ENCODE measurements at places on chromosomes 12 and 14. TPM values are rescaled to one million over a fixed set of nuclear protein-coding genes. Genes with fewer than 3 reads are reported as not detected.

Gene AKAP5
- 6.1 TPM for total RNA-seq

DNA sequence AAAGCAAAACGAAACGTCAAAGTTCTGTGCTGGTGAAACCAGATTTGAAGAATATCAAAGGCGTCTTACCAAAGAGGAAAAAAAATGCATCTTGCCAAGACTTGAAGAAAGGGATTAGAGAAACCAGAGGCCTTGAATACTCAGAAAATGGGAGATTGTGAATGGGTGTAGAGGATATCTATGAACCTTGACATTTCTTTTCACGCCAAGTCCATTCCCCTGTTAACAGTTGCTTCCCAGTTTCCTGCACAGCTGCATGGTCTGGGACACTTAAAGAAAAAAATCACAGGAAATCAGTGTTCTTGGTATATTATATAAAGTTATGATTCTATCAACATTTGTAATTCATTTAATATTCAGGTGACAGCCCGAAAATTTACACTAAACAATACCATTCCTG is 1.4 kb upstream of the GTF2A1 start:
- H3K36me3 ChIP-seq: peaks cover 4% of the 10 kb centered on the region
- H3K4me1 ChIP-seq: peaks cover 14% of the 10 kb centered on the region
- DNase-seq: no peak
- H3K27me3 ChIP-seq: peaks cover 24% of the 10 kb centered on the region
- H3K4me3 ChIP-seq: peak overlapping the region; percentile 92

GRCh38 chr12:79871621-79872020 is 63.3 kb downstream of the PPP1R12A start:
- H3K27me3 ChIP-seq: no peaks in the 10 kb centered on the region
- peak overlapping the region; percentile 91 for H3K27ac ChIP-seq
- peaks cover 15% of the 10 kb centered on the region for H3K36me3 ChIP-seq
- H3K4me1 ChIP-seq: peaks cover 64% of the 10 kb centered on the region
- DNase-seq: no peak

DNA sequence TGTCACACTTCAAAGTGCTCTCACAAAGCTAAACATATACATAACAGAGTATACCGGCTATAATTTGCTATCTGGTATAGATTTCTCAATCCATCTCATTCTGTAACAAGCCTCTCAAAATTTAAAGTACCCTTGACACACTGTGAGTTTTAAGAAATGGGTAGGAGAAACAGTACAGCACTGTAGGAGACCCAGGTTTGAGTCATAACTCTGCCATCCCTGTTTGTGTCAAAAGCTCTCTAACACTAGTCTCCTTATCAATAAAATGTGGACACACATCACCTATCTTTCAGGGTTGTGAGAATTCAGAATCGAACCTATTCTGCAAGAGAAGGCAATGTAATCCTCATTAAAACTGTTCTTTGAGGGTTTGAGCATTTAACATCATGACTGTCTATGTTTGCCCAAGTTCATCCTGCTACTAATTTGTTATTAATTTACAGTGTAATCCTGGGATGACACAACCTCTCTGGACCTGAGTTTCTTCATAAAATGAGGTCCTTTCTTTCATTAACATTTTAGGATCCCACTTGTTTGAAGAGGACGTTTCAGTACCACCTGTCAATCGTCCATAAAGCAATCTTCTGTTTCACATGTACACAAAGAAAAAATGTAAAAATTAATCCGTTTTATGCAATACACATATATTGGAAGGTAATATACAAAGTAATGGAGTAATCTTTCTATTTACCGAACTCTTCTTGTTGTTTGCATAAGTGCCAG is 12.1 kb downstream of the SPTSSA start:
- H3K4me1 ChIP-seq: no peaks in the 10 kb centered on the region
- peaks cover 1% of the 10 kb centered on the region for H3K27me3 ChIP-seq
- no peak overlapping the region for H3K27ac ChIP-seq

DNA sequence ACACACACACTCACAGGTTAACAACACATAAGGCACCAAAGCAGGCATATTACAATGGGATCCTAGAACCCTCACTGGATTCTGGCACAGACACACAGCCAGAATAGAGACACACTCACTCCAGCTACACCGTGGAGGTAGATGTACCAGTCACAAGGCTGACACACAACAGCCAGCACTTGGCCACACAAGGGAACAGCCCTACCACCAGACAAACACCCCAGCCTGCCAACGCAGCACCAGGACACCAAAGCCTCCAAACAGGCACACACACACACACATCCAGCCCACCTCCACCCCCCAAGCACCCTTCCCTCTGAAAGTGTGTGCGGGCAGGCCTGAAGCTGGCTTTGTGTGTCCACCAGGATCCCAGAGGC is 10.9 kb upstream of the ITGB7 start:
- H3K27me3 ChIP-seq: peaks cover 24% of the 10 kb centered on the region
- no peak for DNase-seq
- H3K36me3 ChIP-seq: peaks cover 4% of the 10 kb centered on the region
- H3K4me3 ChIP-seq: peak overlapping the region; percentile 29

Gene LRFN5
- 13.3 TPM for total RNA-seq

Gene DEPDC4
- 0.82 TPM for total RNA-seq

Gene CELA1
- total RNA-seq: not detected

DNA sequence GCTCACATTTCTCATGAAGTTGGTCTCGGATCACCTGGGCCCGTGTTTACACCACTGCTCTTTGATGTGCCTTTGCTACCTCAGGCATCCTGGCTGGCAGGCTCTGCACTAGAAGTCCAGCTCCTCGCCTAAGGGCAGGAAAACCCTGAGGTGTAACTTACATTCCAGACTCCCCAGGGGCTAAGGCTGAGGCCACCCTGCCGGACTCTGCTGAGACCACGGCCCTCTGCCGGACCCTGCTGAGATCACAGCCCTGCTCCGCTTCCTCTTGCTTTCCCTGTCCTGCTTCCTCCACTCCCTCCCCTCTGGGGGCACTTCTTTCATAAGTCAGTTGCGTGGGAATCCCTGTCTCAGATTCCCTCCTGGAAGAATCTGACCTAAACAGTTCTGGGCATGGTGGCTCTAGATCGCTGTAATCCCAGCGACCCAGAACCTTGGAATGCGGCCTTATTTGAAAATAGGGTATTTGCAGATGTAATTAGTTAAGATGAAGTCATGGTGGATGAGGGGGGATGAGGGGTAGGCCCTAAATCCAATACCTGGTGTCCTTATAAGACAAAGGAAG is 17.2 kb downstream of the RILPL1 start:
- peaks cover 8% of the 10 kb centered on the region for H3K4me1 ChIP-seq
- peak overlapping the region; percentile 43 for H3K27ac ChIP-seq
- peak; percentile 59 for DNase-seq
- peaks cover 41% of the 10 kb centered on the region for H3K36me3 ChIP-seq

DNA sequence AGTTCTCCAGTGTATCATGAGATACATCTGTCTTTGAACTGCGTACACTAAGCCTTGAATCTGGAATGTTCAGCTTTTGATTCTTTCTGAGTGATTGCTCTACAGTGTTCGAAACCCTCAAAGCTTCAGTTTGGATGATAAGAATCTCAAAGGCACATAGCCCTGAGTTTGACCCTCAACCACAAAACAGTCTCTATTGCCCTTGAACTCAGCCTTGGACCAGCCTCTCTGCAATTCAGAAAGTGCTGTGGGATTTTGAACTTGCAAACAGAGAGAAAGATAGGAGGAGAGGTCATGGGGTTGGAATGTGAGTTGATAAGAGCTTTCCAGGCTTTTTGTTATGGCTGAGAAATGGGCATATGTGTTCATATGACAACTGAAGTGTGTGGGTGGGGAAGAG is 100.3 kb downstream of the MYRFL start:
- H3K27me3 ChIP-seq: peaks cover 3% of the 10 kb centered on the region
- no peak for DNase-seq
- peaks cover 27% of the 10 kb centered on the region for H3K4me1 ChIP-seq
- no peak overlapping the region for H3K27ac ChIP-seq
- H3K4me3 ChIP-seq: no peak overlapping the region

Gene SPX
- total RNA-seq: 0.18 TPM

GRCh38 chr14:104576232-104576969 is 3.2 kb upstream of the C14orf180 start:
- DNase-seq: no peak
- H3K4me1 ChIP-seq: no peaks in the 10 kb centered on the region
- H3K4me3 ChIP-seq: no peak overlapping the region
- no peaks in the 10 kb centered on the region for H3K36me3 ChIP-seq

- no peak for DNase-seq
- no peak overlapping the region for H3K27ac ChIP-seq
- H3K27me3 ChIP-seq: no peaks in the 10 kb centered on the region
Observed at GRCh38 chr12:30537228-30537627, 158.4 kb downstream of the IPO8 start.

- H3K4me3 ChIP-seq: no peak overlapping the region
- no peaks in the 10 kb centered on the region for H3K36me3 ChIP-seq
- peaks cover 2% of the 10 kb centered on the region for H3K27me3 ChIP-seq
- H3K27ac ChIP-seq: no peak overlapping the region
- no peak for DNase-seq
Observed at GRCh38 chr14:91935586-91935985, 11.9 kb downstream of the FBLN5 start.

DNA sequence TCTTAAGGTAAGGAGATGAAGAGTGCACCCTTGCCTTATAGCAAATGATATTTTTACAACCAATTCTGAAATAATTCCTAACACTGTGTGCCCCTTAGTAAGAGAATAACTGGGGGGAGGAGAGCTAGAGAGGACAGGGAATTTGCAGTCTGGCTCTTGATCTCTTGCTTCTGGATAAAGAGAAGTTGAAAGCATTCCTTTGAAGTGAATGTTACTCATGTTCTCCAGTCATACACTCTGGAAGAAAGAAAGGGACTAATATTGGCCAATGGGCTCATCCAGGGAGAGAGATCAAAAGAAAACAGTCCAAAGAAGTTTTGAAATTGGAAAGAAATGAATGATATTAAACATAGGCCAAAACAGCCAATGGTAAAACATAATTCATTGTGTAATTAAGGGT is 25.3 kb downstream of the C12orf75 start:
- H3K27ac ChIP-seq: no peak overlapping the region
- peaks cover 1% of the 10 kb centered on the region for H3K27me3 ChIP-seq
- H3K4me1 ChIP-seq: peaks cover 14% of the 10 kb centered on the region
- DNase-seq: no peak
- H3K36me3 ChIP-seq: no peaks in the 10 kb centered on the region

DNA sequence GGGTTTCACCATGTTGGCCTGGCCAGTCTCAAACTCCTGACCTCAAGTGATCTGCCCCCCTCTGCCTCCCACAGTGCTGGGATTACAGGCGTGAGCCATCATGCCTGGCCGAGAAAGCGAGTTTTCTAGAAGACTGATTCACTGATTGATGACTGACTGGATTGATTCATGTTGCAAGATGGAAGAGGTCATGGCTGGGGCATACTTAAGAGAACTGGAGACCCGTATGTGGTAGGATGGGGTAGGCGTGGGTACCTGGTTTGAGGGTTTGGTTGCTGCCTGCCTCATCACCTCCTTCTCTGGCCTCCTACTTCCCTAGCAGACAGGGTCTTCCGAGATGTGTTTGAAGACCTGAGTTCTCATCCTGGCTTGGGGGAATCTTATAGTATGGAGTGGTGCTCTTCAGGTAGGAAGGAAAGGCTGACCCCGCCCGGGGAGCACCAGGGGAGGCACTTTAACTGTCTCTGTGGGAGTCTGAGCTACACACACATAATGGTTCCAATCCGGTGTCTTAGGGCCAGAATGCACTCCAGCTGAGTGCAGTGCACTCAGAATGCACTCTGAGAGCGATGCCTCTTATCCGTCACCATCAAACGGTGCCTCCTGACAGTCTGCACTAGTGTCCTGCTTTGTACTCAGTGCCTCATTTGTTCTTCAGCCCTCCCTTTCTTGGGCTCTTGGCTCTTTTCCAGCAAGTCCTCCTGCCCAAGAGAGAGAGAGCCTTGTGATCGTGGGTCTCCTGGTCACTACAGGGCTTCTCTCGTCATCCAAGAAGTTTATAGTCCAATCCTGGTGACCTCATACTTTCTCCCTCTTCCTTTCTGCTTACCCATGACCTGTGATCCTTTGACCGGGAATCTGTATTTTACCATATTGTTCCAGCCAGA is 19.7 kb downstream of the PLEKHG3 start:
- no peak overlapping the region for H3K4me3 ChIP-seq
- peaks cover 16% of the 10 kb centered on the region for H3K4me1 ChIP-seq
- peaks cover 14% of the 10 kb centered on the region for H3K36me3 ChIP-seq
- DNase-seq: no peak
- no peak overlapping the region for H3K27ac ChIP-seq

- H3K27ac ChIP-seq: peak overlapping the region; percentile 85
- H3K4me3 ChIP-seq: peak overlapping the region; percentile 72
- peaks cover 15% of the 10 kb centered on the region for H3K27me3 ChIP-seq
- peaks cover 7% of the 10 kb centered on the region for H3K36me3 ChIP-seq
Observed at GRCh38 chr12:6952121-6952862, 1.1 kb downstream of the PTPN6 start.

DNA sequence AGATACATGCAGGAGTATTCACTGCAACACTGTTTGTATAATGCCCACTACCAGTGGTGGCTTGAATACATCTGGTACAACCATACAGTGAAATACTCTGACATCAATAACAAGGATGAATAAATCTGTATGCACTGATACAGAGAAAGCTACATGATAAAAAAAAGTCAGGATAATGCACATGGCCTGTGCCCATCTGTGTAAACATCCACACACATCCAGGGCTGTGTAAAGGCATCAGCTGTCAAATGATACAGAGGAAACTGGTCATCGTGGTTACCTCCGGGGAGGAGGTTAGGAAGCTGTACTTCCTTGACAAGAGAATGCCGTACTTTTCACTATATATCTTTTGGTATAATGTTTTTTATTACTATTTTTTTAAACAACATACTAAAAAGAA is 176.6 kb downstream of the FOXN3 start:
- no peak overlapping the region for H3K4me3 ChIP-seq
- H3K27ac ChIP-seq: no peak overlapping the region
- peaks cover 4% of the 10 kb centered on the region for H3K36me3 ChIP-seq
- H3K4me1 ChIP-seq: peaks cover 37% of the 10 kb centered on the region

DNA sequence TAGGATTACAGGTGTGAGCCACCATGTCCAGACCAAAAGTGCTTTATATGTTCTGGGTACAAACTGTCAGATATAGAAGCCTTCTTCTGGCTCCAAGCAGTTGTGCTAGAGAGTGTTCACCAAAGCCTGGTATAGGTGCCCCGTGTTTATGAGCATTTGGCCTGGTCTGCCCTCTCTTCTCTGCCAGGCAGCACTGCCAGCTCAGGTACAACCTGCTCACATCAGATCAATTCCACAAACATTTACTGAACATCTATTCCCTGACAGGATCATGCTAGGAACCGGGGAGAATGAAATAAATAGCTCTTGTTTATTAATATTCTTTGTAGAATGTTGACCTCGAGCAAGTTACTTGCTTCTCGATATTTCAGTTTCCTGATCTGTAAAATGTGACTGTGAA is 20.0 kb upstream of the SOCS2 start:
- peaks cover 6% of the 10 kb centered on the region for H3K4me1 ChIP-seq
- H3K4me3 ChIP-seq: no peak overlapping the region
- peaks cover 5% of the 10 kb centered on the region for H3K27me3 ChIP-seq
- DNase-seq: no peak
- peaks cover 14% of the 10 kb centered on the region for H3K36me3 ChIP-seq

DNA sequence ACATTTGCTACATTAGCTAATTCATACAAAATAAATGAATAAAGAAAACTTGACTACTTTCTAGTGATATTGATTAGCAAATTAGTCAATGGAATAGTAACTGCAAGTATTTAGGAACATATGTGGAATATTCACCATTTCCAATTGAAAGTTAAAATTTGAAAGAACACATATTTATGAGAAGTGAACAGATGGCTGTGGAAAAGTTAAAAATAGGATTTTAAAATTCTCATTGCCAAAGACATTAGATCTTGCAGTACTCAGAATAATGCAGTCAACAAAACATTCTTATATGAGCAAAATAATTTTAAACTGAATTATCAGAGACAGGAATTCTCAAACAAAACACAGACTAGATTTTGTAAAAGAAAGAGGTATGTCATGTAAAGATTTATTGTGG is 613.9 kb upstream of the NOVA1 start:
- DNase-seq: no peak
- no peak overlapping the region for H3K27ac ChIP-seq
- H3K4me1 ChIP-seq: no peaks in the 10 kb centered on the region
- no peak overlapping the region for H3K4me3 ChIP-seq
- no peaks in the 10 kb centered on the region for H3K36me3 ChIP-seq
- H3K27me3 ChIP-seq: no peaks in the 10 kb centered on the region

Data from endothelial cell (in vitro differentiated cells).